ENCODE measurements at places on chromosomes 6 and 20.
A peak's percentile ranks its signal among the peaks of the same experiment; 100 is the strongest.

DNA sequence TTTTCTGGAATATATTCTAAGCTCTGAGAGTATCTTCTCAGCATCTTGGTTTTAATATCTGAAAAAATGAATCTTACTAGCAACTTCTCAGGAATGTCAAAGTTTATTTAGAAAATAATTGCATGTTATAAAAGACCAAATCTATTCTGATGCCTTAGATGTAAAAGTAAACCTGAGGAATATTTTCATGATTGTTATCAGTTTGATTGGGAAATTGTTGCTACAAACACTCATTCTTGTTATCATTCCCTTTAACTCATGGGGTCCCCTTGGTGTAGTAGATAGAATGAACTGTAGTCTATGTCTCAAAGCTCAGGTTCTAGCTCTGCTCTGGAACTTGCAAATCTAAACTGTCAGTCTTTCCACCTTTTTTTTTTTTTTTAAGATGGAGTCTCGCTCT is 50.0 kb downstream of the SNRNP48 start:
- no peak for DNase-seq

DNA sequence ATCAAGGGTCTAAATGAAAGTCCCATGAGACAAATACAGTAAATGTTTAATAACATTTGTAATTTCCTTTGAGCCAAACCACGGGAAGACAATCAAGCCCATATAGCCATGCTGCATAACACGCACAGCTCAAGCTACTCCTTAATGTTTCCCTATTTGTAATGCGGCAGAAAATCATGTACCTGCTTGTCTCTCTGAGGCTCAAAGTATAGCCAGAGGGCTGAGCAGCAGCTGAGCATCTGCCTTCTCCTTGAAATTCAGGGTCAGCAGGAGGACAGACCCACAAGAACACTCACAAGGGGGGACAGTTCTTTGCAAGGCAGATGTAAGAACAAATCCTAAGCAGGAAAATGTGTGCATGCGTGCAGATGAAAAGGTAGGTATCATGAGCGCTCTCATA is 45.8 kb upstream of the JARID2 start:
- DNase-seq: no peak

DNA sequence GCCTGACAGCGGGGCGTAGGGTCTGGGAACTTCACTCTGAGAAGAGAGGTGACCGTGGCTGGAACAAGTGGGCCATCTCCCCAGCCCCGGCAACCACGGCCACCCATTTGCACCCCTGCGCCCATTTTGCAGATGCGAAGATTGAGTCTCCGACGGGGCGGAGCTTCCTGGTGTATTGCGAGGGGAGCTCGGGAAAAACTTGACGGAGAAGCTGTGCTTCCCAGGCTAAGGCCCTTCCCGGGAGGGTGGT is 653 bp downstream of the ZNF335 start:
- no peak for DNase-seq

- no peak for DNase-seq
Observed at GRCh38 chr6:168886964-168887363, 366.7 kb downstream of the THBS2 start.

DNA sequence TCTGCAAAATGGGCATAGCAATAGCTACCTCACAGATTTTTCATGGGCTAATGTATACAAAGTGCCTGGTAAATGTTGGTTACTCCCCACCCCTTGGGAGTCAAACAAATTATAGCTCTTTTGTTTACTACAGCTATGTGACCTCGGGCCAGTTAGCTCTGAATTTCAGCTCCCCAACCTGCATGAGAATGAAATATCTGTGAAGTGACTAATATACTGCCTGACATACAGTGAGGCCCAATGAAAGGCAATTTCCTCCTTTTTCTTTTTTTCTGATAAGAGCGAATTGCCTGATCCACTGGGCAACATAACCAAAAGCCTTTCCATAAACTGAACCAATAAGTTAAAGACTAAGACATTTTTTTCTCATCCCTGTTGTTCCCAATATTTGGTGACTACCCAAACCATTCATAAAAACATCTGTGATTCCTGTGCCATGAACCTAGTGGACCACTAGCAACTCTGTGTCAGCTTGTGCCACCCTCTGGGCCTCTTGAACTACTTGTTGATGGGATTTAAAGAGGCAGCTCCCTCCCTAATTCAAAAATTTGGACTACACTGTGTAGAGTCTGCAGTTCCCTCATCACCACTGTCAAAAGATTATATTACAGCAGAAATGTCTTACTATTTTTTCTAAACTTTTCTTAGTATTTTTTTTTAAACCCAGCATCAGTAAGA is 91.9 kb upstream of the TMEM30A start:
- no peak for DNase-seq

DNA sequence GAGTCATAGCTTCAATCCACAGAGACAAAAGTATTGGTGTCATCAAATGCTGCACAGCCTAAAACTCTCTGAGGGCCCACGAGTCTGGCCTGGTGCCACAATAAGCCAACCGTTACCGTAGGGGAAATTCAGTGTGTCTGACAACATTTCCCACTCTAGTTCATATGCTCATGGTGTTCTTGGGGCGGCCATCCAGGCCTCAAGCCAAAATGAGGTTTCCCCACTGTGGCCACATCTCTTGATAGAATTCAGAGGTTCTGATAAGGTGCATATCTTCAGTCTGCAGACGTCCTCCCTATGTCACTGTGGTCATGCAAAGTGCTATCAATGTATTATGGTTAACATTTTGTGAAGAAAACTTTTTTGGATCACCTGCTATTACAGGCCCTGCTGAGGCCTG is 627.7 kb downstream of the QKI start:
- DNase-seq: no peak

GRCh38 chr6:34027939-34028441 is 117.9 kb downstream of the GRM4 start:
- DNase-seq: no peak

- DNase-seq: no peak
Observed at GRCh38 chr20:63089051-63089907, 82.5 kb upstream of the BHLHE23 start.

GRCh38 chr6:169915769-169916550 is 164.5 kb downstream of the ERMARD start:
- DNase-seq: no peak

DNA sequence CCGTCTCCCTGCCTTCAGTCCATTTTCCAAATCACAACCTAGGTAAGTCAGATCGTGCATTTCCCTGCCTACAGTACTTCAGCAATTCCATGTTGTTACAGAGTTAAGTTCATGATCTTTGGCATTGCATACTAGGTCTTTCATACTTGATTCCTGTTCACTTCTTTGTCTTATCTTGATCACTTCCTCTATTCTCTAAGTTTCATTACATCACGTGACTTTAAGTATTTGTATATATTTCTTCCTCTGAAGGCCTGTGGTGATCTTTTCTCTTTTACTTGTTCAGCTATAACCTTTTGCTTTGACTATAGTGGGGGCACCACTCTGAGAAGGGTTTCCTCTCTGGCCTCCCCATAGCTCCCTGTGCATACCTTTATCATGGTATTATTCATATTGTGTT is 100.2 kb downstream of the TRMT11 start:
- DNase-seq: peak; percentile 5

DNA sequence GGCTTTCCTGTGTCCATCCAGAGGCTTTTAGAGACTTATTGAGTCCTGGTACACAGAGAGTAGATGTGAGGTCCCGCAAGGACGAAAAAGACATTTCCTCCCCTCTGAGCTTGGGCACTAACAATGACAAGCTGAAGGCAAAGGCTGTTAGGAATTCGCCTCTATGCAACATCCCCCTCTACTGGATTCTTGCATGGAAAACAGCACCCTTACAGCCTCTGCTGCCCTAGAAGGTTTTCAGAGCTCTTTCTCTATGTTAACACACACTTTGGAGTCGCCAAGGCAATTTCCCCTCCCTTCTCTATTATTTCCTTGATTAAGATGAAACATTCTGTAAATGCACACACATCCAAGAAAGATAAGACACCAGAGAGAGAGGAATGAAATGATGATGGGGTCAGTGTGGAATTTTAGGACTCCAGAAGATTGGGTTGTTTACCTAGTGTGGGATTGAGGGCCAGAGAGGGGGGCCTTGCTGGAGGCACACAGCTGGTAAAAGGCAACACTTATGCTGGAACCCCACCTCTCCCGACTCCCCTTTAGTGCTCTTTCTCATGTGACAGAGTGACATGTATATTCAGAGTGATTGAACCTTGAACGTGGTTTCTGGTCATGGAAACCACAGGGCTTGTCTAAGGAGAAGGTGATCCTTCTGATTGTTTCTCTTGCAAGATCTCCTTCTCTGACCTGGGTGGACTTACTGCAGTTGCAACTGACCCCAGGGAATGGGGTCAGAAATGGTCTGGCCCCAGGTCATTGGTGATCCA is 300.7 kb downstream of the CLIC5 start:
- DNase-seq: peak; percentile 88

DNA sequence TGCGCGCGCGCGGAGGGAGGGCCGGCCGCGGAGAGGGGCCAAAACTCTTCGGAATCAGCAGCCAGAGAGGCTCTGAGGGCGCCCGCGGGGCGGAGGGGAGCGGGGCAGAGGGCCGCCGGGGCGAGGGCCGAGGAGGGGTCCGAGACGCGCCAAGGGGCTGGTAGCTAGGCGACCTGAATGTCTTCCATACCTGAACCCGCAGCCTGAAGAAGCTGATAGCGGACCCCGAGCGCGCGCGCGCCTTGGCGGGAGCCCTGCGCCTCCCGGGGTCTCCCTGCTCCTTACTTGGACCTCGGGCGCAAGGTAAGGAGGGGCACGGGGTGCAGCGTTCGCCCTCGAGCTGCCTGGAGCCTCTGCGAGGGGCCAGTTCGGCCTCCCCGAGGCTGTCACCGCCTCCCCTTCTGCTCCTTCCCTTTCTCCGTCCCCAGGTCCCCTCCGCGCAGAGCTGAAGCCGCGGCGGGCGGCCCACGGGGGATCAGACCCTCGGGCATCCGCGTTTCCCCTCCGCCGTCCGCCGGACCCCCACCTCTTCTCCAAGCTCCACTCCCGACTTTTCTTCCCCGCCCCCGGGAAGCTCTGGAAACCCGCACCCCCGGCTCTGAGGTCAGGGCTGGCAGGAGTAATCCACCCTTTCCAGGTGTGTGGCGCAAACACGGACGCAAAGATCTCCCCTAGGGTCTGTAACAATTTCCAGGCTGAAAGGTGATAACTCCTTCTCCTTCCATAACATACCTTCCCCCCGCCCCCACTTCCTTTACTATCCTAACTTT is 13.1 kb upstream of the DEK start:
- DNase-seq: no peak

- peak; percentile 42 for DNase-seq
Observed at GRCh38 chr6:35948725-35949124, 27.8 kb upstream of the SRPK1 start.

DNA sequence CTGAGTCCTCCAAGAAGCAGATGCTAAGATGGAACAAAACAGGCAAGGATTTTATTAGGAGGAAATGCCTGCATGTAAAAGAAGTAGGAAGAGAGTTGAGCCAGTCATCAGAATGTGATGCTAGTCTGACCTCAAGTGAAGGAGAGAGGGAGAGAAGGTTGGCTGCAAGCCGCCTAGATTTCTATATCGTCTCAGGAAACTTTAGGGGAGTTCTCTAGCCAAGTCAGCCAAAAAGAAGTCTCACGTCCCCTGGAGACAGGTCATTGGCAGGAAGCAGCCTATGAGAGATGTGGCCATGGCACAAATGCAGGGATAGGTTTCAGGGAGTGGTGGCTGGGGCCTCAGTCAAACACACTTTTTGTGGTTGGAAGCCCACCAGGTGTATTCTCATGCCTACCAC is 378.0 kb downstream of the CD109 start:
- no peak for DNase-seq

- no peak for DNase-seq
Observed at GRCh38 chr6:14992382-14992781, 253.5 kb upstream of the JARID2 start.

GRCh38 chr20:40942006-40942405 is 86.6 kb upstream of the TOP1 start:
- DNase-seq: peak; percentile 12

GRCh38 chr20:62887860-62888239 is 26.2 kb upstream of the TCFL5 start:
- DNase-seq: no peak

DNA sequence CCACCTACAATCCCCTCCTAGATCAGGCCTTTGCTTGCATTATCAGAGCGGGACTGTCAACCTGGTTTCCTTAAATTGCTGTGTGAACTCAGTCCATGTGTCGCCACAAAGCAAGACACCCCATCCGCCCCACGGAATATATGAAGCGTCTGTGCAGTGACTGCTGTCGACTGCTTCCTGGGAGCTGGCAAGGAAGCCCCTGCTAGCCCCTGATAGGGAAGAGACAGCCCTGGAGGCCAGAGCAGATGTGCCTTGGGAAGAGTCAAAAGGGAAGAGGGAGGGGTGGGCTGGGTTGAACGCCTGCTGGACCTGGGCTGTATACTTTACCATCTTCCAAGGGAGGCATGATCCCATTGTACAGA is 44.1 kb upstream of the APCDD1L start:
- DNase-seq: no peak

DNA sequence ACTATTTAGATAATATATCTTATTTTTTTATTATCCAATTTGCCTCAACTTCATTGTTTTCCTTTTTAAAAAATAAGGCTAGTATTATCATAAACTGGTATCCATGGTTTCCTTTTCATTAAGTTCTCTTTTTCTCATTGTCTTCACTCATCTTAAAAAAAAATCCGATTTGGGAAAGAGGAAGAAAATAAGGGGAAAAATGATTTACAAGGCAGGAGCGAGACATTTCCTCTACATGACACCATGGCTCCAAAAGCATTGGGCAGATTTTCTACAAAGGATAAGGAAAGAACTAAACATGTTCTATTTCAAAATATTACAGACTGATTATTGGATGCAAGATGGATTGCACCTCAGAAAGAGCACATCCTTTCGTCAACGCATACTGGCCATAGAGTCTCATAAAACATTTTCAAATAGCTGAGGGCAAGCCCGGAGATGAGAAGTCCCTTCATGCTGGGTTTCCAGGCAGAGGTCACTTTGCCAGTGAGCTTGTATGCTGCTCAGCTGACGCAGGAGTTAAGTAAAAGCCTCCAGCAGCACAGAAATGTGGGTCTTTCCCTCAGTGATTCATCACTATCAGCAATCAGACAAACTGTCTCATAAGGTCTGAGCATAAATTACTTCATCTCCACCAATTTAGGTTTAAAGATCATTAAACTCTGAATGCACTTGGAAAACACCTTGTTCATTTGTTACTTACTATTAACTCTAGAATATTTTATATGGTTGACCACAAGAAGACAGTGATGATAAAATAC is 129.0 kb upstream of the TNFAIP3 start:
- DNase-seq: peak; percentile 77

- no peak for DNase-seq
Observed at GRCh38 chr6:38776515-38776914, 61.4 kb downstream of the DNAH8 start.

DNA sequence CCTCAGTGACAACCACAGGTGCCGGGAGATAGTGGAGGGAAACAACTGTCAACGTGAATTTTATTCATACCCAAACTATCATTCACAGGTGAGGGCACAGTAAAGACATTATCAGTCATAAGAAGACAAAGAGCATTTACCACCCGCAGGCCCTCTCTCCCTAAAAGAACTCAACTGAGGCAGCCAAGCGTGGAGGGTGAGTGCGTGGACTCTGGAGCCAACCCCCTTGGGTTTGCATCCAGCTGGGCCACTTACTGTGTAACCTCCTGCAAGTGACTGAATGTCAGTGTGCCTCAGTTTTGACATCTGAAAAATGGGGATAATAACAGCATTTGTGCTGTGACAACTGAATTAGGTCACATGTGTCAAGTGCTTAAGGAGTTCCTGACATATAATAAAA is 70.6 kb upstream of the KCNK16 start:
- no peak for DNase-seq

GRCh38 chr6:153816366-153816765 is 222.7 kb upstream of the OPRM1 start:
- no peak for DNase-seq

- peak; percentile 29 for DNase-seq
Observed at GRCh38 chr6:11324453-11325015, 92.1 kb upstream of the NEDD9 start.

- DNase-seq: no peak
Observed at GRCh38 chr6:147733686-147734085, 225.2 kb downstream of the SAMD5 start.
